ENCODE measurements at places on chromosomes 16 and 17.
A peak's percentile ranks its signal among the peaks of the same experiment; 100 is the strongest.

DNA sequence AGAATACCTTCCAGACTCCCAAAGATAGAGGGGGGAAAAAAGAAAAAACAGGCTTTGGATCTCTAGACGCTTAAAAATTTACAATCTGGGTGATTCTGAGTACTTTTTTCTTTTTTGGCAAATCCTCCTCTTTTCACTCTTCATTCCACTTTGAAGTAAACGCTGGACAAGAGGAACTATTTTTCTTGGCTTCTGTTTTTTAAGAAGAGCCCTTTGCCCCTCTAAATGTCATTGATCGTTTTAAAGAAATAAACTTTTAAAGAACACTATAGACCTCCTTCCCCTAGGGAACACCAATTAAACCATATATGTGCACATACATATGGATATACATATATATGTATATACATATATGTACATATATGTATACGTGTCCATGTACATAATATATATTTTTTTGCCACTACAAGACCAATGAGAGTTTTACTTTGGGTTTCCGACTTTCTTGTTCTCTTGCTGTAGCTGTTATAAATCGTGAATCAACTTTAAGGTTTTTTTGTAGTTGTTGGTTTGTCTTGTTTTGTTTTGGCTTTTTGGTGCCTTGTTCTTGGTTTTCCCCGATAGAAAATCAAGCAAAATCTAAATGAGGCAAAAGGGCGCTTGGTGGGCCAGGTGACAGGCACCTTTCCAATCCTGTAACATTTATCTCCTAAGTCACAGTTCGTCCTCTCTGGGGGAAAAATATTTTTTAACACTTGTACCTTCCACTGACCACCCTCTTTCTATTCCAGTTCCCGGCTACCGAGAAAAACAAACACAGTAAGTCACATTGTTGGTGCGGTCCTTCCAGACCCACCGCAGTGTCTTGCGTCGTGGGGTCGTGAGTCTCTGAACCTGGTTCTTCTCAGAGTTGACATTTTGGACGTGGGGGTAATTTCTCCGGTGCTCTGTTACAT lies 4.4 kb downstream of the FOXF1 start:
- DNase-seq = no peak

DNA sequence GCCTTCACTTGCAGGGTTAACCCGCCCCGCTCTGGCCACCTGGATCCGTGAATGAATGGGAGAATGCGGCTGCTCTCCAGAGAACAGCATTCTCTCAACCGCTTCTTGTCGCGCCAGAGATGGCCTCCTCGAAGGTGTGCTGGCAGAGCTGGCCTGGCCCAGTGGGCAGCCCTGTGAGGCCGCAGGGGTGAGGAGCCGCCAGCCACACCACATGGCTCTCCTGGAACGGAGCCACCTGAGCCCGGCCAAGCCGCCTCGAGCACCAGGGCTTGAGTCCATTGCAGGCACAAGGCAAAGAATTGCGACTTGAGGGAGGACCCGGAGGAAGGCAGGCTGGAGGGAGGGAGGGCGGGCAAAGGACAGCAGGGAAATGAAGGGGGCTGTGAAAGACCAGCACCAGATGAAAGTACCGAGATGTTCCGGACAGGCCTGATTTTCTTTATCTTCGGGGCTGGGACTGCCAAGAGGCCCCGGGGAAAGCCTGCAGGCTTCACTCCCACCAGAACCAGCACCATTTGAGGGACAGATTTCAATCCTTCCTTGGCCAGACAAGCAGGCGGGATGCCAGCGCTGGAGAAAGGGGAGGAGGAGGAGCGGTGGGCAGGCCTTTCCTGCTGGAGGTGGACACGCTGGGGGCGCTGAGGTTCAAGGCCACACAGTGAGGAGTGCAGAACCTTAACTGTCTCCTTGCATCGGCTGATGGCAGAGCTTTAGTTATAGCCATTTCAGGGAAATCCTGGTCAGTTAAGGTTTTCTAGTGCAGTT lies 69.4 kb downstream of the MRC2 start:
- no peak for DNase-seq

DNA sequence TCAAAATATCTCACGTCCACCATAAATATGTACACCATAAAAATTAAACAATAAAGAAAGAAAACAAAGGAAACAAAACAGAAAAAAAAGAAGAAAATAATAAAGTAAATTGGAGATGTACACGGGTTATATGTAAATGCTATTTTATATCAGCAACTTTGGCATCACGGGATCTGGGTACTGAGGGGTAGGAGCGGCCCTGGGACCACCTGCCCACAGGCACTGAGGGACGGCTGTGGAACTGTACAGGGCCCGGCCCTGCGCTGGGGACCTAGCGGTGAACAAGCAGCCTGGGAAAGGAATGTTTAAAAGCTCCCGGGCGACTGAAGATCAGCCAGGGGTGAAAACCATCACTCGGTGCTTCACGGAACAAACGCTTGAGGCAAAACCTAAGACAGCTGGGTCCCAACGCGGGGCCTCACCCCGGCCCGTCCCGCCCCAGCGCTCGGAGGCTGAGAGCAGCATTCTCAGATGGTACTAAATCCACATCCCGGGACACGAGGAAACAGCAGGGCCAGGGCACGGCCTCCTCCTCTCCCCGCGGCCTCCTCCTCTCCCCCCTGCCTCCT lies 31.2 kb downstream of the NXN start:
- DNase-seq = no peak

DNA sequence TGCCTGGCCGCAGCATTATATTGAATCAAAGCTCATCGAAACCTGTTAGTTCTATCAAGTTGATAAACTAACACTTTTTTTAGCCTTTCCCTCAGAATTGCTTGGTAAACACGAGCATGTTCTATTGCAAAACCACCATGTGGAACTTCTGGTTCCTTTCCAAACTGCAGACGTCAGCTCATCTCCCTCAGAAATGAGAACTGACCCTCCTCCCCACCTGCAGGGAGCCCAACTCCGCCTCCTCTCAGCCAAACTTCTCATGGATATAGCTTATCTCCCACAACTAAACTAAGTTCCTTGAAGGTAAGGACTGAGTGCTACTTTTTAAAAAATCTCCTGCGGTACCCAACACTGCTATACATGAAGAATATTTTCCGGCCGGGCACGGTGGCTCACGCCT lies 6.7 kb downstream of the SHMT1 start:
- DNase-seq = no peak

DNA sequence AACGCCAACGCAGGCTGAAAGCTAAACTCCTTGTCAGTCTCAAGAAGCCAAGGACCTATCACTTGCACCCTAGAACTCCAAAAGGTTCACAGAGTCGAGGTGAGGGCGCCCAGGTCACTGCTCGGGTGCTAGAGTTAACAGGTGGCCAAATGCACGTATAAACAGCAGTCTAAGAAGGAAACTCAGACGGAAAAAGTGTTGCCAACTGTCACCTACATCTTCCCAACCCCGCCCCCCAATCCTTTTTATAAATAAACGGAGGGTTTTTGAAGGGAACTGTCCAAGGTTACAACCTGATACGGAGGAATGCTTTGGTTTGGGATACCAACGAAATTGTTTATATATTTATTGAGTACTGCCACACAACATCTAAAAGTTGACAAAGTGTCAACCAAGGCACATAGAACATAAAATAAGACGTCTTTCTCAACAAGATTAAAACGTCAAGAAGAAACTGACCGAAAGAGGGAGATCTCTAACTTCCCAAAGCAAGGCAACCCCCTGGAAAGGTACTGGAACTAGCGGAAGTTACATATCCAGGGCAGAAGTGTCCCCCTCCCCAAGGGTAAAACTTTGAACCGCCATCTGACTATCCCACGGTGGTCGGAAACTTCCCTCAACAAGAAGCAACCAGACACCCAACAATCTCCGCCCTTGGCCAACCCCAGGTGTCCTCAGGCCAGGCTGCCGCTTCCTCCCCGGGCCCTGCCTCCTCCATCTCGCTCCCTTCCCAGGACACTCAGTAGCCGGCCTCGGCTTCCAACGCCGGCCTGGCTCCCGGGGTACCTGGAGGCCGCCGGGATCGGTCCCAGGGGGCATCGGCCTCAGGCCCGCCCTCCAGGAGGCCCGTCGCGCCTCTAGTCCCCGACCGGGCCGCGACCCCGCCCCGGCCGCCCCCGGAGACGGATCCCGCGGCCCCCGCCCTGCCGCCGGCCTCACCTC lies 982 bp downstream of the SPAG9 start:
- DNase-seq = no peak

DNA sequence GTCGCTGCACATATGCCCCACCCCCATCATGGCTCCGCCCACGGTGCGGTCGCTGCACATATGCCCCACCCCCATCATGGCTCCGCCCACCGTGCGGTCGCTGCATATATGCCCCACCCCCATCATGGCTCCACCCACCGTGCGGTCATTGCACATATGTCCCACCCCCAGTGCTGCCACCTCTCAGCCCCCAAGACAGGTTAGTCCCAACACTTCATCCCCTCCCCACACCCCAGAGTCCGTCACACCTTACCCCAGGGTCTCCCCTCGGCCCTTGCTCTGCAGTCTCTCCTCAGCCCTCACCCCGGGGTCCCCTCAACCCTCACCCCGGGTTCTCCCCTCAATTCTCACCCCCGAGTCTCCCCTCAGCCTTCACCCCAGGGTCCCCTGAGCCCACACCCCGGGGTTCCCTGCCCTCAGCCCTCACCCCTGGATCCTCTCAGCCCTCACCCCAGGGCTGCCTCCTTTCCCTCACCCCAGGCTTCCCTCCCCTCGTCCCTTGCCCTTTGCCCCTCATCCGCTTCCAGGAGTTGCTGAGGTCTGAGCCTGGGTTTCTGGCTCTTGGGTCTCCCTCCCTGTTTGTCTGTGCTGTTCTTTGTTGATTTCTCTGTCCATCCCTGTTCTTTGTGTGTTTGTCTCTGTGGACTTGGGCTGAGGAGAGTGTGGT lies 25.6 kb downstream of the TPSG1 start:
- DNase-seq = no peak

DNA sequence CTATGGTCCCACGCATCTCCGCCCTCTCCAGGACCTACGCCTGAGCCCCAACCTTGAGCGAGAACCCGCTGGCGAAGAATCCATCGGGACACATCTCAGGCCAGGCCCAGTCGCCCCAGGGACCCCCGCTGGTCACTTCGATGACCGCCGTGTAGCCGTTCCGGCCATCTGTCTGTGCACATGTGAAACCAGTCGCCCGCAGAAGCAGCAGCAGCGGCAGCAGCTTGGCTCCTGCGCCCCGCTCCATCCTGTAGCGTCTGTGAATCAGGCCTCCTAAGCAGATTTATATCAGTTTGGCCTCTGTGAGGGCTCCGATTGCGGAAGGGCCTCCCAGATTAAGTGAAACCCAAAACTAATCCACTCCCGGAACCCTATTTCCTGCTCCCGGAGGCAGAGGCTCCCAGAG lies at the start of gene VMO1:
Gene VMO1, minus strand, starts transcription at position 259 of the 406 bp plus-strand sequence. Its CDS starts 12 bp downstream, at position 247.
- DNase-seq = no peak

DNA sequence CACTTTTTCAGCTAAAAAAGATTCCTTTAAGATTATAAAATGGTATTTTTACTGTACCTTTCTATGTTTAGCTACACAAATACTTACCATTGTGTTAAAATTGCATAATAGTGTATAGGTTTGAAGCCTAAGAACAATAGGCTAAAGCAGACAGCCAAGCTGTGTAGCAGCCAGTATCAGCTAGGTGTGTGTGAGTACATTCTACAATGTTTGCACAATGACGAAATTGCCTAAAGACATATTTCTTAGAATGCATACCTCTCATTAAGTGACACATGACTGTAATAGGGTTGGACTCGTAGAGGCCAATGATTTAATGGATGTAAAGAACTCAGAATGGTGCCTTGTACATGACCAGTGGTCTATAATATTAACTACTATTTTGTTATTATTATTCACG lies 1.9 kb upstream of the MT1B start:
- no peak for DNase-seq

DNA sequence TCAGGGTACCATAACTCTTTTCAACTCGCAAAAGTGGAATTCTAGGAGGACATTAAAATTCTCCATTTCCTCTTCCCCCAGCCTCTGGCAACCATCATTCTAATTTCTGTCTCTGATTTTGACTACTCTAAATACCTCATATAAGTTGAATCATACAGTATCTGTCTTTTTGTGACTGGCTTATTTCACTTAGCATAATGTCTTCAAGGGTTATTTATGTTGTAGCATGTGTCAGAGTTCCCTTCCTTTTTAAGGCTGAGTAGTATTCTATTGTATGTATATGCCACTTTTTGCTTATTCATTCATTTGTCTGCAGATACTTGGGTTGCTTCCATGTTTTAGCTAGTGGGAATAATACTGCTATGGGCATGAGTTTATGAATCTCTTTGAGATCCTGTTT lies 12.0 kb downstream of the RNF135 start:
- DNase-seq = no peak

GRCh38 chr16:87608400-87608985 lies 6.2 kb downstream of the JPH3 start:
- peak; percentile 75 for DNase-seq

DNA sequence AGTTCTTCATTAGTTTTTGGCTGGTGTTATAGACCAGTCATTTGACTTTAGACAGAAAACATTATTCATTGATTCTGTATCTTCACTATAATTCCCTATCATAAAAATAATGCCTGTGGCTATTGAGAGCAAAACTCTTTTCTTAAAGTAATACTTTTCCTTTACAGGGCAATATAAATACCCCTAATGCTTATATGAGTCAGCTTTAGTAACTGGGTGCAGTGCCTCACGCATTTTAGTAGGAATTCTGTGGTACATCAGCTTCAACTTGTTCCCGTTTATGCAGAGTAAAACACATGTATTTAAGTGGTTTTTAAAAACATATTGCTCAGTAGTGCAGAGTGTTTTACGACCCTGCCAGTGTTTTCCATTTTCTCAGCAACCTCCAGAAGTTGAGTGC lies 68.1 kb downstream of the SEC14L1 start:
- no peak for DNase-seq

DNA sequence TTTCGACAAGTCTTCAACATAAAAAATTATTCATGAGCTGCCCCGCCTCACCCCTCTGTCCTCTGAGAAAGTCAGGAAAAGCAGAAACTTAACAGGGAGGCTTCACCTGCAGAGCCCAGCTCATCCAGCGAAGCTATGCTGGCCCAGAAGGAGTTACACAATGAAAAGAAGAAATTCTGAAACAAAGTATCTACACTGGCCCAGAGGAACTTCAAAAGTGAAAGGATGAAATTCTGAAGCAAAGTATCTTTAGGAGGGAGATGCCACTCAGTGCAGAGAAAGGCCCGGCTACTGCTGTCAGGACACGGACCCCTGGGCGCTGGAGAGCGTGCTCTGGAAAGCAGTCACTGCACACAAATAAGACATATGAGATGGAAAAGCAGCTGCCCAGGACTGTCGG lies 1.6 kb downstream of the GALNS start:
- no peak for DNase-seq

- no peak for DNase-seq
Measured at GRCh38 chr16:85047867-85048455, 20.4 kb downstream of the KIAA0513 start.

- DNase-seq = no peak
Measured at GRCh38 chr16:66858740-66859396, 14.7 kb downstream of the CA7 start.

Data from renal cortex interstitium (tissue), 15 donors.